ENCODE measurements at places on chromosomes 12 and 14. TPM values are rescaled to one million over a fixed set of nuclear protein-coding genes. Genes with fewer than 3 reads are reported as not detected.

OLR1 gene
- total RNA-seq, result 0.19 TPM

CLEC4A gene
- 0.46 TPM for total RNA-seq

NEUROD4 gene
- not detected for total RNA-seq

DNA sequence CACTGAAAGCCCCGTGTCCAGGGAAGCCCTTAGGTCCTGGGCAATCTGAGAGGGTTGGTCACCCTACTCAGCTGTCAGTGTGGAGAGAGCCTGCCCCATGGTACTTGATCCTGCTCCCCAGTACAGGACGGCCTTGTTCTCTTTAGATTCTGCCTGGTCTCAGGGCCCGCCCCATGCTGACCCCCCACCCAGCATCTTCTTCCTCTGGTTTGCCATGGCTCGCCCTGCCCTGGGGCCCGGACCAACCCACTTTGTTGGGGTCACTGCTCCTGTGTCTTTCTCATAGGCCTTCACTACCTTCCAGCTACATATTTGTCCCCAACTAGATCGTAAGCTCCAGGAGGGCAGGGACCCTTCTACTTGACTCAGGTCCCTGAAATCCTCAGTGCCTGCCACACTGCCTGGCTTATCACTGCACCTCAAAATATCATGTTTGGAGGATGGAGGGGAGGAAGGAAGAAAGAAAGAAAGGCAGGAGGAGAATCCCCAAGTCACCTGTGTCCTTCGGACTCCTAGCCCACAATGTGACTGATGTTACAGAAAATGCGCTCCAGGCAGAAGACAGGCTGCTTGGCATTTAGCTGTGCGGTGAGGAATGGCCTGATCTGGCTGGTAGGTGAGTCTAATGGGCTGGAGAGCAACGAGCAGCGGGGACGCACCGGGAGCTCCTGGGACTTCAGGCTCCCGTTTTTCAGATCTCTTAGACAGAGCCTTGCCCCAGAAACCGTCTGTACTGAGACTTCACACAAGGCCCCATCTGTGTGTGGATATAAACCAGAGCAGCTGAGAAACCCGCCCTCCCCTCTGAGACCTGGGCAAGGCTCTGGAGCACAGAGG, 66.1 kb downstream of the C14orf132 start:
- DNase-seq, result no peak

GRCh38 chr12:12020762-12021161, 50.0 kb upstream of the BCL2L14 start:
- no peak for DNase-seq

GRCh38 chr12:1842183-1842904, 22.0 kb downstream of the LRTM2 start:
- no peak for DNase-seq

DNA sequence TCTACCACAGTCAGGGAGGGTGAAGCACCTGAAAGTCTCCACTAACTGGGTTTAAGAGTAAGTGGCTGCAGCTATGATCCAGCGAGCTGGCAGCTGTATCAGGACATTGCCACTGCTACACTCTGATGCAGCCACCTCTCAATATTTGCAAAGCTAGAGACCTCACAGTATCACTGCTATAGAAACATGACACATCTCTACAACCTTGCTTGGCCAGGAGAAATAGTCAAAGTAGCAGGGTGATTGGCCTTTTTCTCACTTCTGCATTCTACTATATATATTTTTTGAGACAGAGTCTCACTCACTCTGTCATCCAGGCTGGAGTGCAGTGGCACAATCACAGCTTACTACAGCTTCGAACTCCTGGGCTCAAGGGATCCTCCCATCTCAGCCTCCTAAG, 9.3 kb upstream of the FMNL3 start:
- no peak for DNase-seq

- no peak for DNase-seq
Measured at GRCh38 chr14:60008042-60008441, 83.7 kb upstream of the PCNX4 start.

GRCh38 chr12:13431041-13431440, 234.5 kb downstream of the EMP1 start:
- DNase-seq, result no peak

- no peak for DNase-seq
Measured at GRCh38 chr14:94581127-94581999, at the start of gene SERPINA5. Gene SERPINA5 (plus strand): TSS chr14:94581426. CDS start chr14:94587363, 5,937 bp downstream.

DNA sequence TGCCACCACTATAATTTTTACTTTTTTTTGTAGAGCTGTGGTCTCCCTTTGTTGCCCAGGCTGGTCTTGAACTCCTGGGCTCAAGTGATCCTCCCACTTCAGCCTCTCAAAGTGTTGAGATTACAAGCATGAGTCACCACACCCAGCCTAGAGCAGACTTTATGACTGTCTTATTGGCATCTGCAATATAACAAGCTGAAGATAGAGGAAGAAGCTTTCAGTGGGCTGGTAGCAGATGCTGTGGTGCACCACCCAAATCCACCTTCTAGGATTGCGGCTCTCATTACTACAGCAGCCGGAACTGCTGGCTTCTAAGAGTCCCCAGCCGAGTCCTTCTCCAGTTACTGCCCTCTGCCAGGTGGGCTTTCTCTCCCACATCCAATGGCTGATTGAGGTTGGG, 7.6 kb upstream of the STK38L start:
- DNase-seq, result no peak
